ENCODE measurements at places on chromosomes 6 and 20.

GRCh38 chr20:23666189-23666588, 22.6 kb downstream of the CST4 start:
- no peak for DNase-seq

DNA sequence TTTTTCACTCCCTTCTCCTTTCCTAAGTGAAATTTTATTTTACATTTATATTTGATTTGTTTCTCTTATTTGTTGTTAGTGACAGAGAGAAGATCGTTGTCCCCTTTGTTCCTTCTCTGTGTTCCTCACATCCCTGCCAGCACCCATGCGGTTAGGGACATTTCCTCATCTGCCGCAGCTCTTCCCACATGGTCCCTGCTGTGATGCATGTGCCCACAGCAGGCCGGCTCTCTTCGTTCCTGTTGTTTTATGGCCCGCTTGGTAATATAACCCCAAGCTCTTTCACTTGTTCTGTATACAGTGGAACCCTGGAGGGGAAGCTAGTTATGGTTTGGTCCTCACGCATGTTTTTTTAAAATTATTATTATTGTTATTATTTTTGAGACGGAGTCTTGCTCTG, 23.6 kb downstream of the DTD1 start:
- DNase-seq, result no peak

DNA sequence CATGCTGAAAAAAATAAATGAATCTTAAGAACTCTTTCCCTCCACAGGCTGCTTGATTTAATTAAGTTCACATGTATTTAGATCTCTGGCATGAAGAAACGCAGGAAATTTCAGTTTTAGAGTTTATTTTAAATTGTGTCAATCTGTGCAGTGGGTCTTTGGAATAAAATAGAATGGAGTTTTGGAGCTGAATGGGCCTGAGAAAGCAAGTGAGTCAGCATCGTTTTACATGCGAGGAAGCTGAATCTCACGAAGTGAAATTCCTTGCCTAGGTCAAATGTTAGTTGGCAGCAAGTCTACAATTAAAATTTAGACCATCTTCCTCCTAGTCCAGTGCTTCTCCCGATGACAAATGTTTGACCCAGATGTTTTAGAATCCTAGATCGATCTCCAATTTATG, 22.4 kb downstream of the MAP7 start:
- no peak for DNase-seq

GRCh38 chr6:29676981-29677601, 3.9 kb downstream of the ZFP57 start:
- no peak for DNase-seq

GRCh38 chr20:45827030-45827652, at the start of gene TNNC2:
Gene TNNC2 (minus strand): TSS chr20:45827312. CDS start chr20:45827248, 64 bp downstream.
- DNase-seq, result no peak

DNA sequence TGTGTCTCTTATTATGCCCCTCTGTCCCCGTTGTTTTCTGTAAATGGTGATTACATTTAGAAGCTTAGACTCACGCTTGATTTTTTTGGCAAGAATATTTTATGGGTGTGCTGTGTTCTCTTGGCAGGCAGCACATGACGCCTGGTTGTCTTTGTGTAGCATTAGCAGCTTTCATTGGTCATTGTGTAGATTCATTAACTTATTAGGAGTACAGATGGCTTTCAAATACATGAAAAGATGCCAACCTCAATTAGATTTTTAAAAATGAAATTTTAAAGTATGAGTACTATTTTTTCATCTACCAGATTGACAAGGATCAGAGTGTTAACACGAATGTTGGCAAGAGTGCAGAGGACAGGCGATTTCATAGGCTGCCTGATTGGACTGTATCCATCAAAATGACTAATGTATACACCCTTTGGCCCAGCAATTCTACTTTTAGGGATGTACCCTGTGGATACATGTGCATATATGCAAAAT, 15.2 kb downstream of the COX4I2 start:
- DNase-seq, result no peak

DNA sequence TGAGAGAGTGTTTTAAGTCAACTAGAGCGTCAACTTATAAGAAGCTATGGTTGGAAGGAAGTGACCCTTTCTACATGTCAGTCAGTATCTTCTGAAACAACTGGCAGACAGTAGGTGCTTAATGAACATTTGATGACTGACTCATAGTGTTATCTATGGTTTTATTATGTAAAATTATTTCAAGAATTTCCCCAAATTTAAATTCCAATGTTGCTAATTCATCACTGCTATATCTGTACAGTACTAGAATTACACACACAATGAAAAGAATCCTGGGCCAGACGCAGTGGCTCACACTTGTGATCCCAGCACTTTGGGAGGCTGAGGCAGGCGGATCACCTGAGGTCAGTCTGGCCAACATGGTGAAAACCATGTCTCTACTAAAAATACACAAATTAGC, 721.4 kb upstream of the FLRT3 start:
- DNase-seq, result no peak

GRCh38 chr6:89258912-89259311, 41.8 kb upstream of the GABRR1 start:
- DNase-seq, result no peak

- no peak for DNase-seq
These were observed 83.5 kb upstream of the SPTLC3 start for GRCh38 chr20:12925210-12925755.

GRCh38 chr6:55972091-55972490, 96.7 kb upstream of the BMP5 start:
- no peak for DNase-seq

GRCh38 chr20:32547753-32548034, 37.4 kb downstream of the NOL4L start:
- no peak for DNase-seq

DNA sequence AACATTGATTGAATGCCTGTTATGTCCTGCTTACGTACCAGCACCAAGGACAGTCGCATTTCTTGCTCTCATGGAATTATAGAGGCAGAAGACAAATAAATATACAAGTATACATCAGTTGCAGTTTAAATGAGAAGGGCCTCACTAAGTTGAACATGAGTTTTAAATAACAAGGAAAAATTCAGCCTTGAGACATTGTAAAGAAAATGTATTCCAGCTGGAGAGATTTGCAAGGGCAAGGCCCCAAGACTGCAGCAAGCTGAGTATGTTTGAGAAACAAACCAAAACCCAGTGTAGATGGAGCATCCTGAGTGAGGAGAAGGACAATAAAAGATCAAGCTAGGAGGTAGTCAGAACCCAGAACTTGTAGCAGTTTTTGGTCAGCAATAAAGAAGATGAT, 123.2 kb upstream of the BMP5 start:
- no peak for DNase-seq

- no peak for DNase-seq
These were observed 8.7 kb downstream of the SERPINB6 start for GRCh38 chr6:2962636-2963035.

DNA sequence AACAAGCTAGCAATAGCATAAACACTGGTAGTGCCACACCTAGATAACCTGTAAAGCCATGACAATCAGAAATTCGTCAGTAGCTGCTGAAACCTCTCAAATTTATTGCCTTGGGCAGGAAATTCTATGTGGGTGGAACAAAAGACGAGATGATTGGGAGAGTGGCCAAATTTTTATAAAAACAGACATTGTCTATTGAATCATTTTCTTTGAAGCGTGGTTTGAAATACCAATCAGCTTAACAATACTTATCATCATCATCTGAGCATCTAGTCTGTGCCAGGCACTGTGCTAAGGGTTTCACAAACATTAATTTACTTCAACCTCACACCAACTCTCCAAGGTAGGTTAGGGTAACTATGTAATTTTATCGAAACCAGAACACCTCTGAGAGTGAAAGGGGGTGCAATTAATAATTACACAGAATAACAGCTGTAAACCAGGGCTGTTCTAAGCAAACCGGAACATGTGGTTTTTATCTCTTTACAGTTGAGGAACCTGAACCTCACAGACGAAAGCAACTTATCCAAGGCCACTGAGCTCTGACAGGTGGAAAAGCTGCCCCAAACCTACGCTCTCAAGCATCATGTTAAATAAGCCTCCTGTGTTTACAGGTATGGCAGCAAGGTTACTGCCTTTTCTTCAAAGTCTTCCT, 43.4 kb downstream of the NHSL1 start:
- no peak for DNase-seq

DNA sequence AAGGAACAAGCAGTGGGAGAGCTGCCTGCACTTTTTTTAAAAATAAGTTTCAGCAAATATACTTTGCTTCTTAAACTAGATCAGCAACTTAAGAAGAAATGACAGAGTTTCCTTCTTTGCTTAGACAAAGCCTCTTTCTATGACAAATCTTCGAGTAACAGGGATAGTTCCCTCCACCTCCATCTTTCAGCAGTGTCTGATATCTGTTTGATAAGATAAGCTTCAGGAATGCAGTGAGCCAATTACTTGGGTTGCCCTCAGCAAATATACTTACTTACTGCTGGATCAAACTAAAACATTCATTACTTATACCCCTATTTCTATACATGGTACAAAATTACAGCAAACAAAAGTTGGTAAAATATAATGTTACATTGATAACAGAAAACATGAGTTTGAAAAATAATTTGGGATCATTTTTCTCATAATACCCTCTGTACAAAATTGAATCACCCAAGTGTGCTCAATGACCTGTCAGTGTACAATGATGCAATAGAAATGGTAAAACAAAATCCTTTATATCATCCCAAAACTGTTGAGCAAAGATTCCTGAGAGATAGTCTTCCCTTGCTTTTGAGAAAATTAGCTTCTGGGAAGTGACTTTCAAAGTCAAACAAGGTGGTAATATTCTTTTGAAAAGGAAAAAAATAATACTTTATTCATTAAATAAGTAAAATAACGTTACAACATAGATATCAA, 24.5 kb downstream of the FRK start:
- DNase-seq, result no peak

- no peak for DNase-seq
These were observed 88.3 kb downstream of the NINL start for GRCh38 chr20:25496968-25497401.

GRCh38 chr20:20019123-20019522, 2.0 kb downstream of the NAA20 start:
- DNase-seq, result no peak

DNA sequence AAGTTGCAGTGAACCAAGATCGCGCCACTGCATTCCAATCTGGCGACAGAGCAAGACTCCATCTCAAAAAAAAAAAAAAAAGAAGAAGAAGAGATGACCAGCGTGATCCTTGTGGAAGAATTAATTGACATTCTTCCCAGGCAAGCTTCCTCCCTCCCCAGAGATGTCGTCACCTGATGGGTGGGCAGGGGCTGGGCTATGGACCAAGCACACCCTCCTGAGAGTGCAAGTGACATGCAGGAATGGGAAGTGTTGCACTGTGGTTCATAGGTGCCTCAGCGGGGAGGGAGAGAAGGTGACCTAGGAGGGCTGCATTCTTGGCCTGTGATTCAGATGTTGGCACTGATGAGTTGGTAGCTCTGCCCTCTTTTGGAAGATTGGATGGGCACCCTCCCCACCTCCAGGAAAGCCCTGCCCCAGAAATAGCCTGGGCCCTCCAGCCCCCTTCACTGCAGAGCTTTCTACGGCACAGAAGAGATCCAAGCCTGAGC, 37.8 kb downstream of the TAF8 start:
- no peak for DNase-seq

DNA sequence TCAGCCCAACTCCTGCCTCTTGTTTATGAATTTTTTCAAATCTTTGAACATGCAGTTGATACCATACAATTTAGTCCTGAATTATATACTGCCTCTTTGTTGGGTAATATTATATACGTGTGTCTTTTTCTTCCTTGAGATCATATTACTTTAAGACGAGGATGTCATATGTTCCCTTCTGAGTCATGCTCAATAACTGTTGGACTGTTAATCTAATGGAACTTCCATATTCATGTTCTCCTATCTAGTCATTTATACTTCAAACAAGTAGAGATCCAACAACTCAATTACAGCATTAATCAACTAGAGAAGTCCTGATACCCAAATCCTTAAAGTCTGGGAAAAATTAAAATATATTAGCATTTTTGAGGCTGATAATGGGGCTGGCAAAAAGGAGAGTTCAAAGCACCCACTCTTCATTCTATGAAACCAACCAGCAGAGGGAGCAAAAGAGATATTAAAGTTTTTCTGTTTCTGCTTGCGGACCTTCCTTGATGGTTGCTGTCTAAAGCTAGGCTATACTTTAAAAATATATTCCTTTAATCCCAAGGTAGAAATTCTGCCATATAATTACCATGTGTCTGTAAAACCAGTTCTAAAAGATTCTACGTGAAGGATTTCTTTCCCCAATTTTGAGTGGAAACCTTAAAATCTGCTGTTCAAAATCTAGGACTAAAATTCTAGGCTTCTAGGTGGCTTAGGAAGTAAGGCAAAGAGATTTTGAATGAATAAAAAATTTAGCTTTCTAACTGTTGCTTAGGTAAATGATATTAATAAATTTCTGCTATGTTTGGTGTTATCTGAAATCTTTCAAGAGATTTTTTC, 498.9 kb downstream of the BCKDHB start:
- DNase-seq, result no peak

DNA sequence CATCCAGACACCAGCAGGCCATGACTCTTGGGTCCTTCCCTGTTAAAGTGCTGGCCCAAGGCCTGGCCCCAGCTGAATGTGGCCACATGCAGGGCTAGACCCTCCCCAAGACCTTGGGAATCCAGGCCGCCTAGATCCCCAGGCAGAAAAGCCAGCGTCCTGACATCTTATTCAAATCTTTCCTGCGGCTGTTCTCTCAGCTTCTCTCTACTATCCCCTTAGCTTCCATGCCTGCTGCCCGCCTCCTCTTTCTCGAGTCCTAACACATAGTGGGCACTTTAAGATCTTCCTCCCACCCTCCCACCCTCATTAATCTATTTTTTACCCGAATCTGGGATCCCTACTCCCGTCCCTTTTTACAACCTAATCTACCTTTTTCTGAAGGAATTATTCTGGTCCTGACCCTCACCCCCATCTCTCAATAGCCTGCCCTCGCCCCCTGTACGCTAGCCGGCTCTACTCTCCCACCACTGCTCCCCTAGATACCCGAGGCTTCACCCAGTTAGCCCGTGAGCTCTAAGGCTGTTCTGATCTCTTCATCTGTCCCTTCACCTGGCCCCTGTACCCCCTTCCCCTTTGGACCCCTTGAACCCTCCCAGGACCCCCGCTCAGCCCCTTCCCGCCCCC, at the start of gene CCHCR1:
CCHCR1 (minus strand) TSS at position 290 of the 627 bp plus-strand sequence; CDS start at position 88, 202 bp downstream.
- no peak for DNase-seq

- no peak for DNase-seq
These were observed 120.6 kb downstream of the GRM4 start for GRCh38 chr6:34025112-34025807.

DNA sequence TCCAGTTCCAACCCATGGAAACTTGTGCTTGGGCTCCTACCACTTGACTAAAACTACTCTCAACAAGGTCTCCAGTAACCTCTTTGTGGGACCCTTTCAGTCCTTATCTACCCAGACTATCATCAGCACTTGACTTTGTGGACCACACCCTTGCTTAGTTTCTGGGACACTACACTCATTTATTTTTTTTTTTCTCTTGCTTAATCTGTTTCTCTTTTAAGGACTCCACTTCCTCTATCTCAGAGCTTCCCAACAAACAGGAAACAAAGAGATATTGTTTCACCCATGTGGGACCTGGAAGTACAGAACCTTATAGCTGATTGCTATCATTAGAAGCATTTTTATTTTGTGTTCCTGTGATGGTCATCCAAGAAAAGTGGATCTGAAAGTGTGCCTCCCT, 28.8 kb upstream of the ME1 start:
- no peak for DNase-seq
